ENCODE measurements at places on chromosomes 5 and 9.
A peak's percentile ranks its signal among the peaks of the same experiment; 100 is the strongest.

DNA sequence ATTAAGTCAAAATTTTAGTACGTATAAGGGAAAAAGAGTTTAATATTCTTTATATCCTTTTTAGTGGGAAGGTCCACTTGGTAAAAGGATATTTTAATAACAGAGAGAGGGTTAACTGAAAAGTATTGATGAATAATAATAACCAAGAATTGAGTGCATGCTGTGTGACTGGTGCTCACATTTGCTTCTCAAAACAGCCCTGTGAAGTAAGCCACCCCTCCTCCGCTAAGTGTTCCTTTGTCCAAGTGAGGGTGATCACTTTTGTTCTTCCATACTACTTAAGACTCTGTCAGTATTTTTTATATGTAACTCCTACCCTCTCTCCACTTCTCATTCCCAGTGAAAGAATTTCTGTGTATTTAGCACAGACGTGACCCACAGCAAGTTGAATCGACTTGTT is 51.5 kb downstream of the SLC44A1 start:
- no peak for DNase-seq

DNA sequence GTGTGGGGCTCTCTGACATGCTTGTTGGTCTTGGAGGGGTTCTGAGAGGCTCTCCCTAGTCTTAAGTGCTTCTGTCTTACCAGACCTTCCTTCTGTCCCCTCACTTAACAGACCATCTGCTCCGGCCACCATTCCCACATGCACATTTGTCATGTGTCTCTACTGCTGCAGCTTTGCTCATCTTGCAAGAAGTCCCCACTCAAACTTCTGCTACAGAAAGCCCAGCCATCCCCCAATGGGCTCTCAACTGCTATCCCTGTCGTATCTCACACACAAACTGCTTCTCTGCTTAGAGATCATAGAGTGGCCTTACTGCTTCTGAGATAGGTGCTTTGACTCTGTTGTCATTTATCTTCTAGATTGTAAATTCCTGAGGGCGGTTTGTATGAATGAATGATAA is 69.4 kb downstream of the NUP214 start:
- DNase-seq, result no peak

DNA sequence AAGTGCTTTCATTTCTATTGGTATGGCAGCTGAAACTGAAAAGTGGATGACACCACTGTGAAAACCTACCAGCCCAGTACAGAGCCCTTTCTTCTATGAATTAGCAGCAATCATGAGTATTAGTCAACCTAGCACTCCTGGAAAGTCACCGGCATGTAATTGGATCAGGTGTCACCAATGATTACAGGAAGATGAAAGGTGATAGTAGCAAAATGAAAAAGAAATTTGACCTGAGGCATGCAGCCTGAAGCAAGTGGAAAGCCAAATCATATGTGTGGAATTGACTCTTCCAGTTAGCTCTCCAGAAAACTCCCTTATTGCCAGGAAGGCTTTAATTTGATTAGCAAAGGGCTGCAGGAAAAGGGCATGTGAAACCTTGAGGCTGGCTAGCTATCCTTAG is 81.2 kb upstream of the NAA35 start:
- no peak for DNase-seq

DNA sequence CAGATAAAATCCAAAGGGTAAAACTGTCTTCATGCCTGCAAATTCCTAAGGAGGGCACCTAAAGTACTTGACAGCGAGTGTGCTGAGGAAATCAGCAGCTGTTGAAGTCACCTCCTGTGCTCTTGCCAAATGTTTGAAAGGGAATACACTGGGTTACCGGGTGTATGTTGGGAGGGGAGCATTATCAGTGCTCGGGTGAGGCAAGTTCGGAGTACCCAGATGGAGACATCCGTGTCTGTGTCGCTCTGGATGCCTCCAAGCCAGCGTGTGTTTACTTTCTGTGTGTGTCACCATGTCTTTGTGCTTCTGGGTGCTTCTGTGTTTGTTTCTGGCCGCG is 727 bp upstream of the ADRB2 start:
- peak; percentile 72 for DNase-seq

DNA sequence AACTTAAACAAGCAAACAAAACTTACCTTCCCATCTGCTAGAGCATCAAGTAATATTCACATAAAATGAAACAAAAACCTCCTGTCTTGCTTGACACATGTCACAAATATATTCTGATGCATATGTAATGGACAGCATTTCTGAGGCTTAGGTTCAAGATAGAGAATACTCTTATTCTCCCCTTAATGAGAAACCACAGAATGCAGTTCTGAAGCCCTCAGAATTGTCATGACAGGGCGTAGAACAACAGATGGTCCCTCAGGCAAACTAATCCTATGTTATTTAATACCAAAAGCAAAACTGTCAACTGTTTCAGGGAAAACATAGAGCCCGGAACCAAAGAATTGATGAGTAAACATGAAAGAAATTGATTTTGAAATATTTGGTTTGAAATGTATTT is 229.9 kb upstream of the RIOK2 start:
- no peak for DNase-seq

DNA sequence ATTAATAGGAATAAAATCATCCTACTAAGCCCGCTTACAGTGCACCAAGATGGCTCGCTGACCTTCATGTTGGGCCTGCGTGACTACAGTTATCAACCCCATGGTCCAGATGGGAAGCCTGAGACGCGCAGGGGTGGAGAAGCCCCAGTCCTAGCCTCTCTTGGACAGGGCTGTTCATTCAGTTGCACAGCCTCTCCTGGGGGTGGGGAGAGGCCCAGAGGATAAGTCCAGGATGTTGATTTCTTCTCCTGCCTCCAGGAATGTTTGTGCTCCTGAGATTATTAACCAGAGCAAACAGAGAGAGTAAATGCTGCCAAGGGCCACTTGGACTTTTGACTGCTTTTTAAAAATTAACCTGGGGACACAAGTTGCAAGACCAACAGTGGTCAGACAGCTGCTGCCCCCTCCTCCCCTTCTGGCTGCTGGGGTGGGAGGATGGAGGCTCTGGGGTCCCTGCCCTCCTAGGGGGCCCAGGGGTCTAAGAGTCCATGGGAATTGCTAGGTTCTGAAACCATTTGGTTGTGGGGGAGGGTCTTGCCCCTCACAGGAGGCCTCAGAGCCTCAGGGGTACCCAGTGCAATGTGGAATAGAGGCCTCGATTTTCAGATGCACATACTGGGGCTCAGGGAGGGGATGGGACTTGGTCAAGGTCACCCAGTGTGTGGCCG is 2.8 kb upstream of the AMBP start:
- DNase-seq, result no peak

DNA sequence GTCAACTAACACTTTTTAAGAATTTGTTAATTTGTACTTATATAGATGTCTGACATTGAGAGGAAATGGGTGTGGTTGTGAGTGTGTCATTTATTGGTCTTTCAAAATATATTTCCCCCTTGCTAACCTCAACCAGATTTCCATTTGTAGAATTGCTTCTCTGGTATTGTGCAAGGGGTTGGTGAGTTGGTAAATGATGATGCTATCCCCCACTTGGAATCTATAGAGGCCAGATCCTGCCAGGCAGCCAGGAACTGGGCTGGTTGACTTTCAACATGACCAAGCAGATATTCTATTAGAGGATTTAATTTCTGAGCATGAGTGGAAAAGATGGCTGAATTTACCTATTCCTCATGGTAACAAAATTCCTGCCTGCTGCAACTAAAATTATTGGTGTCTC is 306.6 kb upstream of the KIF2A start:
- DNase-seq, result peak; percentile 2

Measured in suppressor macrophage treated with lipopolysaccharide for 4 hours (primary cell).